ENCODE measurements at places on chromosomes 3 and 15.

GRCh38 chr3:143586576-143586975 lies 261.7 kb downstream of the SLC9A9 start:
- DNase-seq, result no peak

GRCh38 chr15:65888981-65889380 lies 19.7 kb downstream of the RAB11A start:
- DNase-seq, result no peak

DNA sequence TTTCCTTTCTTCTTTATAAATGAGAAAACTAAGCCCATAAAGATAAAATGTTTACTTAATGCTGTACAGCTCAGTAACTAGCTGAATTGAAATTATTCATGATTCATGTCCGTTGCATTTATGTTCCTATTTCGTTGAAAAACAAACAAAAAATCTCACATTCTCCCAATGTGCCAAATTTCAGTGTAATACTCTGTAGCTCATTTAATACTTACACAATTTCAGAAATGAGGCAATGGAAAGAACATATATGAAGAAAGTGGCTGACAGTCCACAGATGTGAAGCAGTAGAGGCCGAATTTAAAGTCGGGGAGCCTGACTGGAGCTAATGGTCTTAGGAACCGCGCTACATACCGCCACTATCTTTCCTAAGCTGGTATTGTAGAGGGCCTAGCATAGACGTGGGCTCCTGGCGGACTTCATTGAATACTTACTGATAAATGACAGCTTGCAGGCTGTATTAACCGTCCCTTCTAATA lies 651 bp downstream of the PLSCR2 start:
- no peak for DNase-seq

DNA sequence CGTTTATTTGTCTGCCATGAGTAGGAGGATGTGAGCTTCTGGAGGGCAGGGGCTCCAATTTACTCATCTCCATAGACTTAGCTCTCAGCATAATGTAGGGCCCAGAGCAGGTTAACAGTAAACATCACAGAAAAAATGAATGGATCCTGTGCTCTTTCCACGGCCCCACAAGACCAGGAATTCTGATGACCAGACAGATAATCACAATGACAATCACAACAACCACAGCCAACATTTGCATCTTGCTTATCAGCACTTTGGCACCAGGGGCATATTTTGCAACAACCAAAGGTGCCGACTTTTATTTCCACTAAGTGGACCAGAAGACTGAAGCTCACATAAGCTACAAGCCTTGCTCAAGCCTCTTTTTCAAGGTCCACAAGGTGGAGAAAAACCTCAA lies 68.9 kb upstream of the ANKRD34C start:
- no peak for DNase-seq

DNA sequence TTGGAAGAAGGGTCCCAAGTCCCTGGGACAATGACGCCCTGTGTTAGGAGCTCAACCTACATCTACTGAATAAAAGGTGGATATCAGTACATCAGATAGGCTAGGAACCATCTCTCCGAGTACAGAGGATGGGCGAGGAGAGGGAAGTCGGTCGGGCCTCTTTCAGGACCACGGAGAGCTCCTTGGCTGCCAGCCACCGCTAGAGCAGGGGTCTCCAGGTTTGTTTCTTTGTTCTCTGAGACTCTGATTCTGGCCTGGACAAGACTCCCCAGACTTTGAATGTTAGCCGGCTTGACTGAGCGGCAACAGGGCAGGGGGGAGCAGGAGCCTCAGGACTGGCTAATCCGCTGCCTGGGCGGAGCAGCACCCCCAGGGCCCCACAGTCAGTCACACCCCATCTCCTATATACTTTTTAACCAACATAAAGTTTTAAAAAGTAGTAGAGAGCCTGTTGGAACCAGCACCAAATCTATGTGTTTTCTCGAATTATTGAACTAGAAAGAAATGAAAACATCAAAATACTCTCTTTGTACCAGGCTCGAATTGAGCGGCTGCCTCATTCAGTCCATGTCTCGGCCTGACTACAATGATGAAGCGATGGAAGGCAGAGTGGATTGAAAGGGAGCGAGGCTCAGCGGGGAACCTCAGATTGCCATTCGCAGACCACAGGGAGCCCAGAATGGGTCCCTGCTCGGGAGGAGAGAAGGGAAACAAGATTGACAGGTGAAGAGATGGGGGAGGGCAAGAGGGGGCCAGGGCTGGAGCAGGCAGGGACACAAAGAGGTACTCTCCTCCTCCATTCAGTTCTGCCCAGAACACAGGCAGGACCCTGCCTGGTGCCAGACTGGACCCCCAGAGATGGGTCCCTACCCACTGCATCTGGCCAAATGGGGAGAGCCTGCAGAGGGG lies 131.6 kb downstream of the TPRA1 start:
- DNase-seq, result no peak

GRCh38 chr3:137765310-137766033 lies 1.4 kb downstream of the SOX14 start:
- no peak for DNase-seq

- DNase-seq, result no peak
Measured at GRCh38 chr3:128198313-128198712, 45.0 kb downstream of the EEFSEC start.

GRCh38 chr3:150399060-150399459 lies 9.0 kb upstream of the TSC22D2 start:
- DNase-seq, result no peak

DNA sequence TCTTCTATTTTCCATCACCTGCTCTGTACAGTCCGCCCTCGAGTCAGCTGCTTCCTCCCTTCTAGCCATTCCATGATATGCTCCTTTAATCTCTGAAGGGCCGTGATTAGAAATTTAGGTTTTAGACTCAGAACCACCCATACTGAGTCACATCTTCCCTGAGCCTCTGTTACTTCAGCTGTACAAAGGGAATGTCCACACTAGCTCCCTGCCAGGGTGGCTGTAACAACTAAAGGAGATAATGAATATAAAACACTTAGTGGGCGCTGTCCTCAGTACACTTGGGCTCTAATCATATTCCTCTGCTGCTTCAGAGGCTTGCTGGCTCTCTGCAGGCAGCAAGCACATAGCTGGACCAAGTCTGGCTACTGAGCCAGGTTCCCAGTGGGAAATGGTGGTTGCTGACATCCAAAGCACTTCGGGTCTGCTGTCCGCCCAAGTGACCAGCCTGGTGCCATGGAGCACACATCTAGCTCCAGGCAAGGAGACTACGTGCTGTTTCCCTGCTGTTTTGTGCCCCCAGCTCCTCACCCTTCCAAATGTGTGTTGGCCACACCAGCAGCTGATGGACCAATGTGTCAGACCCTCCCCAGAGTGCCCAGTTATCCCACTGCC lies 901 bp upstream of the CHST14 start:
- no peak for DNase-seq

GRCh38 chr3:179852142-179852905 lies 184.4 kb downstream of the PEX5L start:
- no peak for DNase-seq

- no peak for DNase-seq
Measured at GRCh38 chr15:99303907-99304306, 52.6 kb downstream of the LRRC28 start.

GRCh38 chr3:168341956-168342936 lies 246.5 kb upstream of the GOLIM4 start:
- DNase-seq, result no peak

DNA sequence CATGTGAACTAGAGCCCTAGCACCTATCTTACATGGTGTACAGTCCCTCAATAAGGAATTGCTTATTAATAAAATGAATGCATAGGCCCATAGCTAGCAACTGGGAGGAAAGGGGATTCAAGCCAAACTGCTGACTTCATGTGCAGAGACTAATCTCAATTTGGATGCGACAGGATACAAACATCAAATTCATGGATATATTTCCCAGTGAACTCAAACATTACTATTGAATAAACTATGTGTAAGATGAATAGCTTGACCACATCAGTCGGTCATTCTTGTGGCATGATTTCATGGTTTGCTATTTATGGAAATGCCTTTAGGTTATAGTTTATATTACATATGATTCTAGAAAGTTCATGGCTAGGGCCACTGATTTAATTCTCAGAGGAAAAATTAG lies 268.6 kb upstream of the SLITRK3 start:
- DNase-seq, result no peak

- DNase-seq, result no peak
Measured at GRCh38 chr15:80496096-80496495, 91.9 kb downstream of the ARNT2 start.

DNA sequence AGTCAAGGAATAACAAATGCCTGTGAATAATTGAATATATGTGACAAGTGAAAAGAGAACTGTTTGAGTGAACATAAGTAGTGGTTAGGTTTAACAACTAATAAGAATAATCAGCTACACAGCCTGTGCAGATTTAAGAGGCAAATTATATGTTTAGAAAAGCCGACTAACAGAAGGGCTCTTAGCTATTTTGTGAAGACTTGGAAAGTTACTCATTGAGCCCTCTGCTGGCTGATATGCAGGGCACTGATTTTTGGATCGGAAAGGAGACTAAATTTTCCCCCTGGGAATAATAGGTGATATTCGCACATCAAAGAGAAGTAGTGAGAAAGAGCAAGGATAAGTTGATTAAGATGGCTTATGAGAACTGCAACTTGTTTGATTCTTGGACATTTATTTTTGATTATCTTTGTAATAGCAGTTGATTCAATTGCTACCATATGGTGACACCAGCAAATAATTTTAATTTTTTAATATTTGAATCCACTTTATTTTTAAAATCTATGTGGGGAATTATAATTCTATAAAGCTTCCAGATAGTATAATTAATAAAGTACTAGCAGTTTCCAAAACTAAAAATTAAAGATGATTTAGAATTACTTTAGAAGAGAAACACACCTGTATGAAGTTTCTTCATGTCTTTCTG lies 156.2 kb downstream of the NLGN1 start:
- no peak for DNase-seq

DNA sequence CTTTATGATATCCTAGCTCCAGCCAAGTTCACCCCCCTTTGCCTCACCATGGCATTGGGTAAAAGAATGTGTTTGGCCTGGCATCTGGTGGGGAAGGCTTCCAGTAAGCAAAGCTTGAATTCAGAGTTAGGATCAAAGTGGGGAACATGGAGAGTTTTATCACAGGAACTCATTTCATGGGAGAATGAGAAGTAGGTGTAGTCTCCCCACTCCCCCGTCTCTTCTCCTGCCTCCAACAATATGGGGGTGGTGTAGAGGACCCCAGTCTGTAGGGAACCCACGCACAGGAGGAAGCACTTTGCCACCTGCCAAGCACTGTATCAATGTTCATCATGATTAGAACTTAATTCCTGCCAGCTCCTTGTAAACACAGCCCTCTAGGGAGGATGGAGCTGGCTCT lies 200.5 kb downstream of the UACA start:
- DNase-seq, result no peak

GRCh38 chr3:55964491-55964985 lies 477.4 kb upstream of the WNT5A start:
- DNase-seq, result no peak

- no peak for DNase-seq
Measured at GRCh38 chr15:101538177-101538576, 48.7 kb upstream of the PCSK6 start.

DNA sequence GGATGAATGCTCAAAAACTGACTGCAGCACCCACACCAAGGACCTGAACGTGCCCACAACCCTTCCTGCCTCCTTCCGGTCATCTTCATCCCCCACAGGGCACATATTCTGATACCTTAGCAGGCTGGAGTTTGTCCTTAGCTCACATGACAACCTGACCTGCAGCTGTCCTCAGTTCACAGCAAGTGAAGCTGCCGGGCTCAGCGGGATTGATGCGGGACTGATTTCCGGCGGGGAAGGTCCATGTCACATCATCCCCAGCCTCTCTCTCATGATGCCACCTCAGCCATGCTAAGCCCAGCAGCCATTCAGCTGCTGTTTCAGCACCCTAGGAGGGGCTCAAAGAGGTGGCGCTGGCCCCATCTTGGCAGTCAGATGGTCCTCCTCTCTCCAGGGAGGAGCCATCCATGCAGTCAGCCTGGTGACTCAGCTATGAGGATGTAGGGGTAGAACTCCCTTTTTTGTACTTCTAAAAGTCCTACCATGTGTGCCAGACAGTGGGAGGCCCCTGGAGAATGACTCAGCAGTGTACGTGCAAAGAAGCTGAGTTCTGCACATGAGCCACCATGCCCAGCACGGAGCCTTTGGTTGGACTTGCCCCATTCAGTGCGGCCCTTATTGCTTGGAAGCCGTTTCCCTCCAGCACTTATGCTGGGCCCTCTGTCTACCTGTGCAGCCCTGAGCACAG lies 9.5 kb downstream of the CA12 start:
- no peak for DNase-seq

DNA sequence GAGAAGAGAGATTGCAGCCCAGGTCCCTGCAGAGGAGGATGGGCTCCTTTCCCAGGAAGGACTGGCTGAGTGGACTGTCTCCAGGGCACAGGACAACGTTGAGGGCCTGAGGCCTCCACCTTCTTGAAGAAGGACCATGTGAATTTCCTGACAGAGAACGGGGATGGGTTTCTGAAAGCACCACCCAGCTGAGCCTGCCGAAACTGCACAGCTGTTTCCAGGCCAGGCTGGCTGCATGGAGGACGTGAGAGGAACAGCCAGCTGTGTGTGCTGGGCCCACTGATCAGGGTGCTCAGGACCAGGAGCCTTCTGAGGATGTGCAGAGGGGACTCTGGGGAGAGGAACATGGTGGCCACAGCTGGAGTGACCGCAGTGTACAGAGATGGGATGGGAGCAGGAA lies 39.2 kb downstream of the HMCES start:
- no peak for DNase-seq

DNA sequence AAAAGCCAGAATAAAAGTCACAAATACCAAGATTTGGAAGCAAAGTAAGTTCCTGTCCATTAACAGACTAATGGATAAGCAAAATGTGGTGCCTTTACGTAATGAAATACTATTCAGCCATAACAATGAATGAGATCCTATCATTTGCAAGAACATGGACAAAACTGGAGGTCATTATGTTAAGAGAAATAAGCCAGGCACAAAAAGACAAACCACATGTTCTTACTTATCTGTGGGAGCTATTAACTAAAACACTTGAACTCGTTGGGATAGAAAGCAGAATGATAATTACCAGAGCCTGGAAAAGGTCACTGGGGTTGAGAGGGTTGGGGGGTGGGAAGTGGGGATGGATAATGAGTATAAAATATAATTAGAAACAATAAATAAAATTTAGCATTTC lies 1015.9 kb downstream of the OTOL1 start:
- DNase-seq, result no peak

GRCh38 chr3:128271536-128272332 lies 118.5 kb downstream of the EEFSEC start:
- no peak for DNase-seq

DNA sequence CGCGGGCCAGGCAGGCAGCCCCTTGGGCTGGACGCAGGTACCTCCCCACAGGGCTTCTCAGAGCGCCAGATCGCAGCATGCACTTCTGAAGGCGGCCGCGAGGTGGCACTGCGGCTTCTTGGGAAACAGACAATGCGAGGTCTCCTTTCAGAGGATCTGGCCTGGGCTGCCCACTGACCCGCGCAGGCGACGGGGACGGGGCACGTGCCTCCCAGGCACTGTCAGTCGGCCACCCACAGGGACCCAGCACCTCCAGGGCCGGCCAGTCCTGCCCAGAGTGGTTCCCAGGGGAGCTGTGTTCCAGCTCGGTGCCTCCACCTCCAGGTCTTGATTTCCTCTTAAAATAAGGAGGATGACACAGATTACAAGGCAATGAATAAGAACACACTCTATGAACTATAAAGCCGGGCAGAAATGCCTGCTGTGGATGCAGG lies 24.4 kb upstream of the TXNRD3 start:
- DNase-seq, result peak; percentile 70

- no peak for DNase-seq
Measured at GRCh38 chr3:73479325-73479724, 145.4 kb downstream of the PDZRN3 start.

- DNase-seq, result no peak
Measured at GRCh38 chr15:91549581-91549980, 303.9 kb upstream of the SLCO3A1 start.

GRCh38 chr3:49570028-49570654 lies 15.9 kb downstream of the BSN start:
- DNase-seq, result no peak

Measured in activated CD8-positive, alpha-beta memory T cell treated with anti-CD3 and anti-CD28 coated beads for 1 hour (primary cell).